ENCODE measurements at places on chromosomes 11 and 22. TPM values are rescaled to one million over a fixed set of nuclear protein-coding genes. Genes with fewer than 3 reads are reported as not detected.

DNA sequence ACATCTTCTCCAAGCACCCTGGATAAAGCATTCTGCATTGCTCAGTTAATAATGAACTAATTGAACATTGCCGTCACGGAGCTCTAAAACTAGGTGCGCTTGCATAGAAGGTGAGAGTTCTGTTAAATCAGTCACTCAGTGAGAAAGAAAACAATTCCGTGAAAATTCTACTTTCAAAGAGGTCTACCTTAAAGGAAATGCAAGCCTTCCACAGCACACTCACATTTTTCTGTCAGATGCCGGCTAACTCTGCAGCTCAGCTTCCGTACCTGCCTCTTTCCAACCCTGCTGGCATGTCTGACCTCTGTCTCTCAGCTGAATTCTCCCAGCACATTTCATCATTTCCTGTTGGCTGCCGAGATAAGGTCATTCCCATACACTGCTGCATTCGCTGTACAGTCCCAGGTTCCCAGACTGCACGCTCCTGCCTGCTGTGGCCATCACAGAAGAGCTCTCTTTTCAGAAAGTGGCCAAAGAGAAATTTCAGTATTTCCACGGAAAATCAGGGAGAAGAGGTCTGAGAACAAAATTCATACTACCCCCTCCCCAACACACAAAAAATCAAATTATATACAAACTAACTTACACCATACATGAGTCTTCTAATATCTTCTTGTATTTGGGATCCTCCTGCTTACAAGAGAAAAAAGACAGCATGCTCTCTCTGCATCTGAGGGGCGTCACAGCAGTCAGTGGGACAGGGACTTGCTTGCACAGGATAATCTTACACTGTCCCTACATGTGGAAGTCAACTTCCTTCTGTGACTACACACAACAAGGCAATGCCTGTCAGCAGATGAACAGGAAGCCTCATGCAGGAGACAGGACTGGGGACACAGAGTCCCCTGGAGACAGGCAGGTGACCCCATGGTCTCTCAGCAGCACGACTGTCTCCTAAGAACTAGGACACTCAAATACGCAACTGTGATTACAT, 55.1 kb downstream of the PACSIN2 start:
- DNase-seq: peak; percentile 21

ROBO4 gene
- total RNA-seq: 35.1 TPM

- DNase-seq: no peak
These were observed 2.5 kb downstream of the PTGDR2 start for GRCh38 chr11:60852982-60853950.

MS4A1 gene
- not detected for total RNA-seq

- no peak for DNase-seq
These were observed 1.0 kb upstream of the NPAS4 start for GRCh38 chr11:66419825-66420224.

- no peak for DNase-seq
These were observed 139.0 kb downstream of the KCNC1 start for GRCh38 chr11:17873586-17873985.

- DNase-seq: no peak
These were observed 435.5 kb downstream of the TBC1D22A start for GRCh38 chr22:47197773-47198500.
